ENCODE measurements at places on chromosomes 12 and 14. TPM values are rescaled to one million over a fixed set of nuclear protein-coding genes. Genes with fewer than 3 reads are reported as not detected.

- no peak for DNase-seq
Measured at GRCh38 chr14:104322531-104323366, 184.4 kb downstream of the KIF26A start.

- no peak for DNase-seq
Measured at GRCh38 chr12:113894697-113895096, 71.4 kb downstream of the RBM19 start.

GRCh38 chr12:64611341-64612284, 1.3 kb downstream of the RASSF3 start:
- peak; percentile 62 for DNase-seq

MAP3K9 gene
- 1.9 TPM for total RNA-seq

DNA sequence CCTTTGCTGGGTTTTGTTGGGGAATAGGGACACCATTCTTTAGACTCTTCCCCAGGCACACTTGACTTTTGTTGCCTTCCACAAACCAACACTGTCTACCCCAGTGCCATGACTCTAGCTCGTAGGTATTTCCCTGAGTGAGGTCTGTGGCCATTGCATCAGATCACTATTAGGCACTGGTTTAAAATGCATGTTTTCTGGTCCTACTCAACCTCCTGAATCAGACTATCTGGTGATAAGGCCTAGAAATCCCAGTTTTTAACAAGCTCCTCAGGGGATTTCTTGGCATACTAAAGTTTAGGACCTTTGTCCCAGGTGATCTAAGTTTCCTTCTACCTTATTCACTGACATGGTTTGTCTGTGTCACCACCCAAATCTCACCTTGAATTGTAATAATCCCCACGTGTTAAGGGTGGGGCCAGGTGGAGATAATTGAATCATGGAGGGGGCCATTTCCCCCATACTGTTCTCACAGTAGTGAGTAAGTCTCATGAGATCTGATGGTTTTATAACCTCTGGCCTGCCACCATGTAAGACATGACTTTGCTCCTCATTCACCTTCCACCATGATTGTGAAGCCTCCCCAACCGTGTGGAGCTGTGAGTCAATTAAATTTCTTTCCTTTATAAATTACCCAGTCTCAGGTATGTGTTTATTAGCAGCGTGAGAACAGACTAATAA, 87.8 kb upstream of the PSMC1 start:
- no peak for DNase-seq
